ENCODE measurements at places on chromosomes 5 and 9.

- no peak for DNase-seq
These were observed 128.7 kb downstream of the C5orf15 start for GRCh38 chr5:133839721-133840120.

DNA sequence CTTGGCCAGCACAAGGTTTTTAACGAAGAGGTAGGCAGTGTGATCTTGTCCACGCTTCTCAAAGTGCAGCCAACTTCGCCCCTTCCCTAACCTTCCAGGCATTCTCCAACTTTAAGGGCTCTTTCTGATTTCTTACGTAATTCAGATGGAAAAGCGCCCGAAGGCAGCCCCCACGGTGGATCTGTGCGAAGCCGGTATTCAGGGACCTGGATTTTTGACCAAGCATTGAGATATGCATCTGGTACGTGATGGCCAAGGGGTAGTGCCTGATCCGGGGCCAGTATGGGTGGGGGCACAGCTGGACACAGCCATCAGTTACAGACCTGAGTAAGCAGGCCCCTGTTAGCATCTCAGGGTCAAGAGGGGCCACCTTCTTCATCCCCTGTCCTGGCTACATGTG lies 80.0 kb downstream of the AMBP start:
- no peak for DNase-seq

- DNase-seq = no peak
These were observed 201.7 kb downstream of the BNC2 start for GRCh38 chr9:16668734-16669295.

GRCh38 chr9:37105234-37105633 lies 15.1 kb upstream of the ZCCHC7 start:
- no peak for DNase-seq

GRCh38 chr9:78133751-78134150 lies 102.1 kb upstream of the CEP78 start:
- no peak for DNase-seq

GRCh38 chr5:161373345-161373707 lies 173.2 kb downstream of the GABRB2 start:
- DNase-seq = no peak

DNA sequence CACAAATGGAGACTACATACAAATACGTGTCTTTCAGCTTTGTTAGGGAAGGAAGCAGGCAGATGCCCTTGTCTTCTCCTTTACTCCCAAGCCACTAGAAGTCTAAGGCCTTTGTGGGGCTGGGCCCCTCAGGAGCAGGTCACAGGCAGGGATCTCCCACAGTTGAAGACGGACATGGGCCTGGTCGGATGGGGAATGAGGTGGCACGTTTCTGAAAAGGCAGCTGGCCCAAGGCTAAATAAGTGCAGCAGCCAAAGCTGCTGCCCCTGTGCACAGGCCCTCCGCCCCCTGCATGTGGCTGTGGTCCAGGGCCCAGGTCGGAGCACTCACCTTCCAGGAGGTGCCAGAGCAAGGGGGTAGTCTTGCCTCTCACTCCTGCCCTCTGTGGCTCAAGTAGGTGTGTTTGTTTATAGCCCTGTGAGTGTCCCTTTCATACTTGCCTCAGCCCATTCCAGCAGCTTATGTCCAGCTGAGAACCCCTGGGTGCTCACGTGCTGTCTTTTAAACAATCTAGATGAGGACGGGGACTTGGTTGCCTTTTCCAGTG lies 1.8 kb downstream of the SQSTM1 start:
- DNase-seq = no peak

- DNase-seq = no peak
These were observed 3.5 kb upstream of the TNIP1 start for GRCh38 chr5:151084363-151084762.

GRCh38 chr9:91900797-91901177 lies 49.2 kb downstream of the ROR2 start:
- DNase-seq = no peak

GRCh38 chr5:72818866-72819534 lies 2.5 kb downstream of the TNPO1 start:
- DNase-seq = peak; percentile 56

GRCh38 chr9:89096807-89097206 lies 81.8 kb downstream of the SHC3 start:
- no peak for DNase-seq

- no peak for DNase-seq
These were observed 7.3 kb upstream of the SPATA24 start for GRCh38 chr5:139410993-139411828.

GRCh38 chr9:94912700-94913249 lies 186.3 kb downstream of the AOPEP start:
- DNase-seq = peak; percentile 91

- no peak for DNase-seq
These were observed 11.2 kb downstream of the AK8 start for GRCh38 chr9:132866898-132867297.

GRCh38 chr5:135332519-135333150 lies 66.4 kb downstream of the MACROH2A1 start:
- peak; percentile 60 for DNase-seq

- DNase-seq = no peak
These were observed 133.6 kb downstream of the CEMIP2 start for GRCh38 chr9:71634752-71635151.

GRCh38 chr5:167030500-167031120 lies 1260.8 kb upstream of the WWC1 start:
- no peak for DNase-seq

- peak; percentile 10 for DNase-seq
These were observed 205.6 kb downstream of the DENND1A start for GRCh38 chr9:123724211-123724796.

DNA sequence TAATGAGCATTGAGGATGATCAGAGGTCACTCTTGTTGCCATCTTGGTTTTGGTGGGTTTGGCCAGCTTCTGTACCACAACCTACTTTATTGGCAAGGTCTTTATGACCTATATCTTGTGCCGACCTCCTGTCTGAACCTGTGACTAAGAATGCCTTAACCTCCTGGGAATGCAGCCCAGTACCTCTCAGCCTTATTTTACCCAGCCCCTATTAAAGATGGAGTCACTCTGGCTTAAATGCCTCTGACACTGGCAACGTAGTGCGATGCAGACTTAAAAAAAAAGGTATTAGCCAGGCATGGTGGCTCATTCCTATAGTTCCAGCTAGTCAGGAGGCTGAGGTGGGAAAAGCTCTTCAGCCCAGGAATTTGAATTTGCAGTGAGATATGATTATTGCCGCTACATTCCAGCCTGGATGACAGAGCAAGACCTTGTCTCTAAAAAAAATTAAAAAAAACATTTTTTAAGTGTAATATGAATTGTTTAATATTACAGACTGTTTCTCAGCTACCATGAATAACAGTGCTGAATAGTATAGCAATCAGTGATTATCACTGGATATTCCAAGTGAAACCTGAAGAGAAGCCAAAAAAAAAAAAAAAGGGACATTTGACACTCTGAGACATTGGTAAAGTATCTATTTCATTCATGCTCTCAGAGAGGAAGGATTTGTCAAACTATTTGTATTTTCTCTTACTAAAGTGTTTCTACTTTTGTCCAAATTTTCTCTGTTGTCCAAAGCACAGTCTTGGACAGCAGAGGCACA lies 18.3 kb upstream of the STOM start:
- DNase-seq = no peak

DNA sequence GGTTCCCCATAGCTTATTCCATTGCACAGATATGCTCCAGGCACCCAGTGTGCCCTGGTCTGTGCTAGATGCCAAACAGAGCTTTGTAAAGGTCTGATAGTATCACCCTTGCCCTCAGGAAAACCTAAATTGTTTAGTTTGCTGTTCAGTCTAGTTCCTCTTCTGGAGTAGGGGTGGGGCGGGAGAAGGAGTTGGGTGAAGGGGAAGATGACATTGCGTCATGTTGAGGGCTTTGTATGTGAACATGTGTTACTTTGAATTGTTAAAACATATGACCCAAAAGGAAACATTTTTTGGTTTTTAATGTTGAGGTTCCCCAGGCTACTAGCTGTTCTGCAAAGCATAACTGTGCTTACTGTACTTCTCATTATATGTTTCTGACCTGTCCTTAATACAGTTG lies 40.6 kb downstream of the HACD4 start:
- no peak for DNase-seq

DNA sequence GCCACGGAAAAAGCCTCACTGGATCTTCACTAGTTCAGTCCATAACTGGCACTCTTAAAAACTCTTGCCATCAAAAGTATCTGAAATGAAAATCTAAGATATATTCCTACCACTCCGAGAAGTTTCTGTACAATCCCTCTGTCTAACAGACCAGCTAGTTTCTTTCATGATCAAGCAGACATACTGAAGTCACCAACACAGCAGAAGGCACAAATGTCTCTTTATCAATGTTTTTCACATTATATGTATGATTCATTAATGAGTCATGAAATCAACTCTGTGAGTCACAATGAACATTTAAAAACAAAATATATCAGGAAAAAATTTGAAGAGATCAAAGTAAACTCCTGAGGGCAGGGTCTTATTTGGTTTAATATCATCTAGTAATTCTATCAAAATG lies 50.8 kb downstream of the F2R start:
- DNase-seq = peak; percentile 48

- DNase-seq = no peak
These were observed 71.9 kb downstream of the AMBP start for GRCh38 chr9:114006155-114006550.

- no peak for DNase-seq
These were observed 139.3 kb upstream of the SHB start for GRCh38 chr9:38208206-38208901.

DNA sequence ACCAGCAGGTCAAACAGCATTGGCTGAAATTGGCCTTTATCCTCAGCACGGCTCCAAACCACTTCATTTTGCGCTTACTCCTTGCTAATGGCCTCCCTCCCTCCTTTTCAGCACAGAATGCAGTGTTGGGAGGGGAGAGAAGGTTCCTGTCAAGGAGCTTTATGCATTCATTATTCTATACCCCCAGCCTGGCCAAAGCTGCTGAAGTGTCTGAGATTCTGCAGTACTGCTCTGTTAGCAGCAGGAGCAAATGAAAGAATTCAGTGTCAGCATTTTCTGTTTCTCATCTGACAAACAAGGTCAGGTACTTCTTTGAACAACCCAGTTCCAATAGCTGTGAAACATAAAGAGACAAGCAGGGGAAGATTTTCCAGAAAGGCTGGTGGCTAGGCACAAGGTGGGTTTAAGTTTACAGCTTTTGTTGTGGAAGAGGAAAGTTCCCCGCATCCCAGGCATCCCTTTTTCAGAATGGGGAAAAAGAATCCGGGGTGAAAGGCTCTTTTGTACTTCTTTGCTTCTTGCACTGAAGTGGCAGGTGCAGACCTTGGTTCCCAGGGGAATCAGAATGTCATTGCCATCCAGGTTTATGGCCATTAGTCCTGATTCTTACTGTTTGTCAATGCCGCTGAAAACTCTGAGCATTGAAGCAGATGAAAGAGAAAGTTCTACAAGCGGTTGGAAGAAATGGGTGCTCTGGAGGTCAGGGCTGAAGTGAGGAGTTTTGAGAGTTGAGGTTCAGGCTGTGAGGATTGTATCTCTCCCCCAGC lies 109.3 kb upstream of the APC start:
- DNase-seq = no peak

DNA sequence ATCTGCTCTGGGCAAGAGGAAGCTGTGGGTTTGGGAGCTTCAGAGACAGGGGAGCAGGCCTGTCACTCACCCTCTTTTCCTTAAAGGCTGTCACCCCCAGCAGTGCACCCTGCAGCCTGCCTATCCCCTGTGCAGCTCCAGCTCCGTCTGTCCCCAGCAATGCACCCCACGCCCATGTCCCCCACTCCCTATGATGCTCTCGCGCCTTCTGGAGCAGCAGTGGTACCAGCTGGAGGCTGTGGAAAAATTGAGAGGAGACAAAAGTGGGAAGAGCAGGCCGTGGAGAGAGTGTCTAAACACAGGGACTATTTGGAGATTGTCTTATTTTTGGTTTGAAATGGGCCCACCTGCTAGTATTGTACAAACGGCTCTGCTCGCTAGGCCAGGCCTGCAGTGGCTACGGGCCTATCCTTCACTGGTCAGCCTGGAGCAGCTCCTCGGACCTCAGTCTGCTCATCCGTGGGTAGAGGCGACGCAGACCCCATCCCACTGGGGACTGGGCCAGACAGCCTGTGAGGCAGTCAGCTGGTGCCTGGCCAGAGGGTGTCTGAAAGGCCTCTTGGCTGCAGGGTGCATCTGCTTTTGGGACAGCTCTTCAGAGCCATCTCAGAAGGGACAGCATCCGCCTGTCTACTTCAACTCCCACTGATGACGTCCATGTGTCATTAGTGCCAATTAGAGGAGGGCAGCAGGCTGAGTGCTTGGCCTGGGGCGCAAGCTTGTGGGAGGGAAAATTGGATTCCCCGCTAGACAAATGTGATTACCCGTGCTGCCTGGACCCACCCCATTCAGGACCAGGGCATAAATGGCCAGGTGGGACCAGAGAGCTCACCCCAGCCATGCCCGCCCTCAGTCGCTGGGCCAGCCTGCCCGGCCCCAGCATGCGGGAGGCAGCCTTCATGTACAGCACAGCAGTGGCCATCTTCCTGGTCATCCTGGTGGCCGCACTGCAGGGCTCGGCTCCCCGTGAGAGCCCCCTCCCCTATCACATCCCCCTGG lies at the start of gene DBH:
Gene DBH (plus strand): TSS at position 831 of the 999 bp plus-strand sequence. CDS start 9 bp downstream, at position 840.
- DNase-seq = no peak

GRCh38 chr9:93664549-93665120 lies 88.3 kb downstream of the PHF2 start:
- no peak for DNase-seq

DNA sequence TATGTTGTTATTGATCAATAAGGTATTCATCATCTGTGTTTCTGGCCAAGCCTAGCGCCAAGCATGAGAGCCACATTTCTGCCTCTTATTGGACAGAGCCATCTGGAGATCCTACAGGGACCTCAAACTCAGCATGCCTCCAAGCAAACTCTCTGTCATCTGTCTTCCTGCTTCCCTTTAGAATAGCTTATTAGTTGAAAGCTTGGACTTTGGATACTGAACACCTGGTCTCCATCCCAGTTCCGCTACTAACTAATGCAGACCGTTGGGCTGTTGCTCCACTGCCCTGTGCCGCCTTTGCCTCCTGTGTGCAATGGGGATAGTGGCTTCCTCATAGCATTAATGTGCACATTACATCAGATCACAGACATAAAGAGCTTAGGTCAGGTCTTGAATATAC lies 65.5 kb downstream of the MAP1B start:
- DNase-seq = no peak

All from RPMI7951 (cell line).